ENCODE measurements at places on chromosomes 3 and 15.

DNA sequence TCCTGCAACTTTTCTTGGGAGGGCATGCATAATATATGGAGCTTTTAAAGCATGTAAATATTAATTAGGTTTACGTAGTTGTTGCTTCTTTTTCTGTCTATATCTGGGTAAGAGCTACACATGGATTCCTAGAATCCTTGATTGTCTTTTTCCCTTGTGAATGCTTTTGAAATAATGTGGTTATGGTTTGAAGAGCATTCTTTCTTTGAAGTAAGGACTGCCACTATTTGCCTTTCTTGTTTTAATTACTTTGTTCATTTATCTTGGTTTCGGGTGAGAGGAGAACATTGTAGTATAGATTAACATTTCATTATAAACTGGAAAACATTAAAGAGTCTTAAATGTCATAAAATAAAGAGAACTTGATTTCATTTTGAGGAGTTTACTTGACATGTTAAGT, 674.0 kb downstream of the ZBBX start:
- no peak for DNase-seq

- no peak for DNase-seq
Measured at GRCh38 chr3:36678216-36679013, 85.9 kb downstream of the DCLK3 start.

DNA sequence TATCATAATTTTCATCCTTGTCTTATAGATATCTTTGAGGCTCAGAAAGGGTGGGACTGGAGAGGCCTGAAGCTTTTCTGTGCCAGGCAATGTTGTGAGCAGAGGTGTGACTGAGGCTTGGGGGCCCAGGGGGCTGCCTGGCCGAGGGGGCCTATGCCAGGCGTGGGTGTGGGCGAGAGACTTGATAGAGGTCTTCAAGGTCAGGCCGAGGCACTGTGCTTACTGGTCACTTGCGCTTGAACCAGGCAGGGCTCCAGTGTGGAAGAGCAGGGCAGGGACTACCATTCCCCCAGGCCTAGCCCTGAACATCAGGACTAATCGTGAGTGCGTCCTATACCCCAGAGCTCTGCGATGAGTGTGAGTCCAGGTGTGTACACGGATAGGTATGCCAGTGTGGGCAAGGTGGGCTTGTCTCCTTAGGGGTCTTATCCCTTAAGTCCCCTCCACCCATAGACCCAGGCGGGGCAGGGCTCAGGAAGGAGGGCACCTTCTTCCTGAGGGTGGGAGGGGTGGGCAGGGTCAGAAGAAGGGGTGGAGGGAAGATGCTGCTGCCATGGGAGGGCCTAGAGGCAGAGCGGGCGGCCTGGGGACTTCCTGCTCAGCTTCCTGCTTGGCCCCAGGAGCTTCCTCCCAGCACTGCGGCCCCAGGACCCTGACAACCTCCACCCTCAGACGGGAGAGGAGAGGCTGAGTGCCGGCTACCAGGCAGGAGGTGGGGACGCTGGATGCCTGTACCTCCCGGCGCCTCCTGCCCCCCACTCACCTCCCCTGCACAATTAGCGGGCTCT, 84.7 kb downstream of the LINGO1 start:
- DNase-seq = no peak

- DNase-seq = no peak
Measured at GRCh38 chr3:50095352-50095998, 6.8 kb downstream of the RBM5 start.

GRCh38 chr3:3519266-3519665, 280.0 kb upstream of the LRRN1 start:
- no peak for DNase-seq

GRCh38 chr3:177460047-177460446, 262.8 kb upstream of the TBL1XR1 start:
- DNase-seq = no peak

DNA sequence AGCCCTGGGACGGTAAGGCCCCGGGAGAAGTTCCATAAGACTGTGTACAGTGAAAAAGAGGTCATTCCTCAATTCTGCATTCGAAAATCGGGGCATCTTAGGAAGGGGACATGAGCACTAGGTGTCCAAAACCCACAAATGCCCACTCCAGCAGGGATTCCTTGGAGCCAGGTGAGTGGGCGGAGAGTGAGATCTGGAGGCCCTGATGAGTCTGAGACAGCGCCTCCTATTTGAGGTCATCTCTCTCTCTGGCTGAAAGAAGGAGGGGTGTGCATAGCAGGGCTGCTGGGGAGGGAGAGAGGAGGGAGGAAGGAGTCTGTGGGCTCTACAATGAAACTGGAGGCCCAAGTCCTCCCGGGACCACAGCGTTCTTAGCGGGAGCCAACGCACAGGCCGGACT, 38.1 kb upstream of the LACTB start:
- DNase-seq = no peak

GRCh38 chr3:61250784-61251173, 473 bp downstream of the FHIT start:
- DNase-seq = peak; percentile 6

DNA sequence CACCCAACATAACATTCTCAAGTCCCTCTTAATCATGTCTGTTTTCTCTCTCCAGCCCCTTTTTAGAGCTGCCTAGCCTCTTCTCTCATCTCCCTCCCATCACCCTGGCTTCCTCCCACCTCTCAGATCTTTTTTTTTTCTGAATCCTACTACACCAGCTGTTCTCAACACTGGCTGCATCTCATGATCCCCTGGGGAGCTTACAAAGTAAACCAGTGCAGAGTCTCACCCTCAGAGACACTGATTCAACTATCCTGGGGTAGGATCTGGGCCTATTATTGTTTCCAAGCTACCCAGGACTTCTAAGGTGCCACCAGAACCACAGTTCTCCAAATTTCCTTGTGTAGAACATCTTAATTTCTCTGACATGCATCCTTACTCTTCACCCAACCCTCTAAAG, 50.3 kb upstream of the ACAN start:
- no peak for DNase-seq

DNA sequence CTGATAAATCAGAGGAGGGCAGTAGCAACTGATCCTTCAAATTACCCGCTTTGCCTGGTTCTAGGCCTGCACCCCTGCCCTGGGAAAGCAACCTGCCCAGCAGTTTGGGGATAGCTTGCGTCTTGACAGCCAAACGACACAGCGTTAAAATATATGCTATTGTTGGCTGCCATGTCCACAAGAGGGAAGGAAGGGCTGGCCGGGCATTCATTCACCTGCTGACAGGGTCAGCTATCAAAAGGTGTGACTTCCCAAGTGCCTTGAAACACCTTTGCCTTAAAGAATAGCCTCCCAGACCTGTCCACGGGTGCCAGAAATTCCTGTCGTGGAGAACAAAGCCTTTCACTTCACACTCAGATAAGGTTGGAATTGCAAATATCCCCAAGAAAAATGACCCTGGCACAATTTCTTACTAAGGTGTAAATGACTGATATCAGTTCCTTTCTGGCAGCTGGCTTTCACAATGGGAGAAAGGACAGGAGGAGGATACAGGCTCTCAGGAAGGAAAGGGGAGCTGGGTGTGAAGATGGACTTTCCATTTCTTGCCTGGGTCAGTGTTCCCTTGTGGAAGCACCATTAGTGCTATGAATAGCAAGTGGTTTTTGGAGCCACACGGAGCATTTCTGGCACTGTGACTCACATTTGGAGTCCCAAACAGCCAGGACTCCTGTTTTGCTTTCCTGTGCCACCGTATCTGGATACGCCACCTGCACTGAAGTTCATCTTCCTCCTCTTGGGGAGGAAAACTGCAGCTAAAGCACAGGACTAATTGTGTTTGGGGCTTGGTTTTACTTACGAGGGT, 19.2 kb downstream of the ALDH1A3 start:
- no peak for DNase-seq

DNA sequence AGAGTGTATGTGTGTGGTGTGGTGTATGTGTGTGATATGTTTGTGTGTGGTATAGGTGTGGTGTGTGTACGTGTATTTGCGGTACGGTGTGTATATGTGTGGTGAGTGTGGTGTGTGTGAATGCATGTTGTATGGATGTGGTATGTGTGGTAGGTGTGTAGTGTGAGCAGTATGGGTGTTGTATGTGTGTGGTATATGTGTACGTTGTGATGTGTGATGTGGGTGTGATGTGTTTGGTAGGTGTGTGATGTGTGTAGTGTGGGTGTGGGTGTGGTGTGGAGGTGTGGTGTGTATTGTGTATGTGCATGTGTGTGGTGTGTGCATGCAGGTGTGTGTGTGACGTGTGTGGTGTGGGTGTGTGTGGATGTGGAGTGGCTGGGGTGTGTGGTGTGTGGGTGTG, 58.7 kb downstream of the EFCAB12 start:
- DNase-seq = no peak

GRCh38 chr3:97720417-97720816, 44.1 kb upstream of the ARL6 start:
- DNase-seq = no peak

GRCh38 chr15:73078722-73079121, 26.5 kb downstream of the NEO1 start:
- DNase-seq = no peak

DNA sequence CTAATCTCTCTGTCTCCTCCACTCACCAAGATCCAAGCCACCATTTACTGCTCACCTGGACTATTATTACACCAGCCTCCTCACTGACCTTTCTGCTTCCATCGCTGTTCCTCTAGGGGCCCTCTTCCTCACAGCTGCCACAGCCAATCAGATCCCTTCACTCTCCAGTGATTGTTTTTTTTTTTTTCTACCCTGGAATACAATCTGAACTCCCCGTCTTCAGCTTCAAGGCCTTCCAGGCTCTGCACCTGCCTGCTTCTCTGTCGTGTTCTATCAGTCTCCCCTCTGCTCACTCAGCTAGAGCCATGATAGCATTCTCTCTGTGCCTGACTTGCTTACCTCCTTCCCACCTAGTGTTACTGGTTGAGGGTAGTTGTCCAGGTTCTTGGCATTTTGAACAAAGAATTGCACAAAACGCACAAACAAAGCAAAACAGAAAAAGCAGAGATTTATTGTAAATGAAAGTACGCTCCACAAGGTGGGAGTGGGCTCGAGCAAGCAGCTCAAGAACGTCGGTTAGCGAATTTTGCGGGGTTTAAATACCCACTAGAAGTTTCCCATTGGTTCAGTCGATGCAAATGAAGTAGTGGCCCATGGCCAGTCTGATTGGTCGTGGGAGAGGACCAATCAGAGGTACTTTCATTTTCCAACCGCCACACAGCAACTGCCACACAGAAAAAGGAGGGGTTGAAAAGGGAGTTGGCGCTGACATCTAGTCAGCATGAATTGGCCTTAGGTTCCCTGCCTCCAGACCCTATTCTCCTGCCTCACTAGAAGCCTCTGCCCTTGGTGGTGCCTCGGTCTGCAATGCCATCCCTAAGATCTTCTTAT, 188.9 kb downstream of the TLE3 start:
- no peak for DNase-seq

GRCh38 chr15:83993591-83993990, 242.0 kb upstream of the GOLGA6L4 start:
- no peak for DNase-seq

DNA sequence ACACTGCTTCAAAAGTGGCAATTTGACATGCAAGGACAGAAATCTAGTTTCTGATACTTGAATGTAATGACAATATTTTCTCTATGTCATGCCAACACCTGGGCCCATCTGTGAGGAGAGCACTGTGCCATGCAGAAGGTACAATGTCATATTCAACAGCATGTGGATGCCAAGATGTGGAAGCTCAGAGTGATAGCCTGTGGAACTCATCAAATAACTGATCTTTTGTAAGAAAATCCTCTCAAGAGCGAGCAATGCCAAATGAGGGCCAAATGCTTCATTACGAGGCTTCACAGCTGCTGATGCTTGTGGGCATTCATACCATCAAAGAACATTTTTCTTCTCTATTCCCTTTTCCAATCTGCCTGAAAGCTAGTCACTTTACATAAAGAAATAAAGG, 95.1 kb downstream of the ROBO1 start:
- DNase-seq = no peak

DNA sequence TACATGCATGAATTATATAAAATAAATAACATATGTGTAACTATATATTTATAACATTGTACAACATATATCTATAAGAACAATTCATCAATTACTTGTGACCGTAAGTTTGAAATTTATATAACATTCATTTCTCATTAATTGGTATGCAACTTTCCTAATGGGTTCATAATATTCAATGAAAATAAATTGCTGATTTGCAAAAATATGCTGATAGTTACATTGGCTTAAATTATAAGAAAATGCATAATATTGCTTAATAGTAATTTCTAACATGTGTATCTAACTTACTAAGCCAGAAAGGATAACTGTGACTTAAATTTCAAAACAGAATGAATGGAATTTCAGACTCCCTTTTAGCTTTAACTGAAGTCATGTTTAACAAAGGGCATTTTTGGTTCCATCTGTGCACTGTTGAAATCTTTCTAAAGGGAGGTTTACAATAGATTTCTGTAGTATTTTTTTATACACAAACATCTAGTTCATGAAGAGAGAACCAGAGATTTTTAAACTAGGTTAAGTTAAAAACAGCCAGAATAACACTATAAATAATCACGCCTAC, 310.9 kb downstream of the TBC1D5 start:
- no peak for DNase-seq

- DNase-seq = no peak
Measured at GRCh38 chr3:95312650-95313049, 1249.8 kb downstream of the NSUN3 start.

DNA sequence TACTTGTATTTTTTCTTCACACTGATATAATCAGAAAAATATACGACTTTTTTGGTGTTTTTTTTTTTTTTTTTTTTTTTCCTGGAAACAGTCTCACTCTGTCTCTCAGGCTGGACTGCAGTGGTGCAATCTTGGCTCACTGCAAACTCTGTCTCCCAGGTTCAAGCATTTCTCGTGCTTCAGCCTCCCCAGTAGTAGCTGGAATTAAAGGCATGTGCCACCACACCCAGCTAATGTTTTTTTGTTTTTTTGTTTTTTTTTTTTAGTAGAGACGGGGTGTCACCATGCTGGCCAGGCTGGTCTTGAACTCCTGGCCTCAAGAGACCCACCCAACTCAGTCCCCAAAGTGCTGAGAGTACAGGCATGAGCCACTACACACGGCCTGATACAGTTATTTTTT, 20.8 kb upstream of the DNAAF4 start:
- no peak for DNase-seq

- DNase-seq = peak; percentile 56
Measured at GRCh38 chr3:195859061-195859845, 47.5 kb upstream of the MUC4 start.

DNA sequence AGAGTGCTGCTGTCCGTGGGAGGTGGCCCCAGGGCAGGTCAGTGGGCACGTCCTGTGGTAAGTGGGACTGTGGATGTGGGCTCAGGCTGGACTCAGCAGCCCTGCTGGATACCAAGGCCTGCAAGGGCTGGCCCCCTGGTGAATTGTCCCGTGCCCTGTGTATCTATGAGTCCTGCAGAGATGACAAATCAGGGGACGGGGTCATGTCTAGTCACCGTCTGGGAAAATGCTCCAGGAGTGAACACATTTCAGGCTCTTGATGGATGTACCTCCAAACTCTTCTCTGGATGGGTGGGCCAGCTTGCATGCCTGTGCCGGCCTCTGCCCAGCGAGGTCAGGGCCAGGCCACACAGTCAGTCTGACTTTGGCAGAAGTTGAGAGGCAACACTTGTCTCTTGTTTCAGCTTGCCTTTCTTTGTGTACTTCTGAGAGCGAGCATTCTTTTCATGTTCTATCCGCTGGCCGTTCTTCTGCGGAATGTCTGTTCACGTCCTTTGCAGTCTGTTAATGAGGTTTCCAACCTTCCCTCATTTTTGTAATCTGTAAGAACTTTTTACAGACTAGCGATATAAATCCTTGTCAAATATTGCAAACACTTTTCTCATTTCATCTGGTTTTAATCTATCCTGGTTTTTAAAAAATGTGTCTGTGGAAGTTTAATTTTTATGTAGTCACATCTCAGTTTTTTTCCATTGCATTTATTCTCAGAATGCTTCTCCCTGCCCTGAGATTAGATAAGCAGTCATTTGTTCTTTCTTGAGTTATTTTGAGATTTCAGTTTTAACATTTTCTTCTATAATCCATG, 11.4 kb upstream of the STAB1 start:
- no peak for DNase-seq
